Fibroblast of the conjunctiva (primary cell): ENCODE measurements at places on chromosomes 6 and 20.

DNA sequence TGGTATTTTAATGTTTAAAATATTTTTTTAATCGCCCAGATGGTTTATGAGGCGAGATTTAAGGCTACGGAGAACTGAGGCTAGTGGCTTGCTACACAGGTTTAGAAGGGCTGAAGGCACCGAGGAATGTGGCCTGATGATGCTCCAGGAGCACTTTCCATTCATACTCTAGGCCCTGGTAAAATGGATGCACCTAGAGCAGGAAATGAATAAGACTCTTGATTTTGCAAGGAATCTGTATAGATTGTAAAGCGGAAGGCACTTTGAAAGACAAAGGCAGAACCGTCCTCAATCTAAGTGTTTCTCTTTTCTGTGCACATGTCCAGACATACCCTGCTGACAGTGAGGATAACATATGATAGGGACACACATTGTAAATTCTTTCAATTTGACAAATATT is 30.1 kb downstream of the POU3F2 start:
- no peak for DNase-seq

DNA sequence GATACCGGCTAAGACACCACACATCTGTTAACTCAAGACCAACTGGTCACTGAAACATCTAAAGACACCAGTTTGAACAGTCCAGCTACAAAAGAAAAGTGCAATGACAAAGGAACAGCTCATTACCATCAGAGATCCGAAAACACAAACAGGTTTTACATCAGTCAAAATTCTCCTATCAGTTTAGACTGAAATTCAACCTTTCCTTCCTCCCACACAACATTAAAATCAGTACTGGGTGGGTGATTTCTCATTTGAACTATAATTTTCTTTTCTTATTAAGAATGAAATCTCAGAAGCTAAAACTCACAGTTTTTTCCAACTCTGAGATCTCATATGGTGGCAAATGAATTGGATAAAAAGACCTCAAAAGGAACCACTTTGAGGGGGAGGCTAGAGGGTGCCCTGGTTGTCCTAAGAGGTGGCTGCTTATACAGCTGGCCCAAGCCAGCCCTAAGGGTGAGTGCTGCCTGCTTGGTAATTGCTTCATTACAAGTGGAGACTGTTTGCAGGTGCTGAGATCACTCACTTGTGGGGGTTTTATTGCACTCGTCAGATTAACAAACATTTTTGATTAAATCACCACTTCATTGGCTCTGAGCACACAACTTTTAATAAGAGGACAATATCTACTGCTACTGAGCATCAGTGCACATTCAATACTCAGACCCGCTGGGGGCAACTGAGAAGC is 4.3 kb downstream of the CCDC167 start:
- DNase-seq = no peak

GRCh38 chr6:113697632-113698410 is 159.3 kb upstream of the MARCKS start:
- DNase-seq = peak; percentile 43

DNA sequence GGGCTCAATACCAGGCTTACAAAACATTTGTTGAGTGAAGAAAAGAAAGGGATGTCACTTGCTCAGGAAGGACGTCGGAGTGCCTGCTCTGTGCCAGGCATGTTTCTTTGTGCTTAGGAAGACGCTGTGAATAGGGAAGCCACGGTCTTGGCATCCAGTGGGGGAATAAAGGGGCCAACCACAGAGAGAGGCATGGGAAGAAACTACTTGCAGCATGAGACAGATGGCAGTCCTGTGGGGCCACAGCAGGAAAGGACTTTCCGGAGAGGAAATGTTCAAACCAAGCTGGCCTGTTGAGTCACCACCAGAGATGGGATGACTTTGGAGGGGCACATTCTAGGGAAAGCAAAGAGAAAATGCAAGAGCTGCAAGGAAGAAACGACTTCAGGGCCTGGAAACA is 173.2 kb downstream of the CDH26 start:
- no peak for DNase-seq

DNA sequence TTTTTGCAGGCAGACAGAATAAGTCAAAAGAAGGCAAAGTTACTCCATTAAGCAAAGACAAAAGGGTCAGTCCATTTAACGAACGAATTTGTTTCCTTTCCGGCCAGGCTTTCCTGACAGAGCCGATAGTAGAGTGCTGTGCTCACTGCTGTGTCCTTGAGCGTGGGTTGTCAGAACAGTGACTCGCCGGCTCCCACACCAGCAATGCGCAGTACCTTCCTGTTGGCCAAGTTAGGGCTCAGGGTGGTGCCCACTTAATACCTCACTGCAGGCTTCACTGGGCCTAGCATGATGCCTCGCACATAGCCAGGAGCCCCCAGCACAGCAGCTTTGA is 294.7 kb downstream of the FOXC1 start:
- DNase-seq = no peak

DNA sequence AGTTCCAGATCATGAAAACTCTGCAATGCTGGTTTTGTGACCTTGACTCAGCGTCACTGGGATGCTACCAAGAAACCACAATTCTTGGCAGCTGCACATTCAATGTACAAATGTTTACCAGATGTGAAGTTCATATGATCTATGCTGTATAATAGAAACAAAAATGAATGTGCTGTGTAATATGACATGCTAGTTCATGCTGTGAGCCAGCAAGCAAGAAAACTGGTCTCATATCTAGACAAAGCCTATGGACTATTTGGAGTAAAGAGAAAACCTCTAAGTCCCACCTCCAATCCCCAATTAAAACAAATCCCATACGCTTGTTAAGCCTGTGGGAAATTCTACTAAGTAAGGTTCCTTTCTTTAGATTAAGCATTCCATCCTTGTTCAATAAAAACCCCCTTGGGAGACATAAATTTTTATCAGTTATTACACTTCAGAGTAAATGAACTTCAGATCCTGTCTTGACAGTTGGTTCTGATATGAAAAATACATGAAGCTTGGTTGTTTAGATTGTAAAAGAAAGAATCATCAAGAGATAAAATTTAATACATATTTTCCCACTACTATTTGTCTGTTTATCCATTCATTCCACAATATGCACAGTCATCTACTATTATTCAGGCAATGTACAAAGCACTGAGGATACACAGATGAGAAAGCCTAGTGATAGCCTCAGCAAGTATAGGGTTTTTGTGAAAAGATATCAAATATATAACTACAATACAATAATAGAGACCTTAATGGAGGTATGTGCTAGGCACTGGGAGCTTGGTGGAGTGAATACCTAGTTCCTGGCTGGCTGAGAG is 20.1 kb downstream of the COL21A1 start:
- peak; percentile 83 for DNase-seq

DNA sequence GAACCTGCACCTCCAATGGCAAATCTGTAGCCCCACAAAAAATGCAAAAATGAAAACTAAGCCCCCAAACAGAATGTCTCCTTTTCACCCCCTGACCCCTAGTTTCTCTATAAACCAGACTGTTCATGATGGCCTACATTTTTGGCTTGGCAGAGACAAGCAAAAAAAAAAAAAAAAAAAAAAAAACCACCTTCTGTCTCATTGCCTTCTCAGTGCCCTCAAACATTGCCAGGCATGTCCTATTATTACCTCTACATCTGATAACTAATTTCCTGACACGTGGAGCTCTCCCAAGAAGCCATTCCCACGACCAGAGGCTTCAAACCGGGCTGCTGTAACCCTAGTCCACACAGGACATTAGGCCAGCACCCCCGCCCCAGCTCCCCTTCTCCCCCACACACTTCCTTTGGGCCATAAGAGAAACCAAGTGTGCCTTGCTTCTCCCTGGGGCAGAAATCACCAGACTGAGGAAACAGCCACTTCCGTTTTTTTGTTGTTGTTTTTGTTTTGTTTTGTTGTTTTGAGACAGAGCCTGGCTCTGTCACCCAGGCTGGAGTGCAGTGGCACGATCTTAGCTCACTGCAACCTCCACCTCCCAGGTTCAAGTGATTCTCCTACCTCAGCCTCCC is 65.4 kb downstream of the GPR6 start:
- no peak for DNase-seq

GRCh38 chr20:33667676-33668465 is 1.1 kb downstream of the ACTL10 start:
- peak; percentile 63 for DNase-seq

DNA sequence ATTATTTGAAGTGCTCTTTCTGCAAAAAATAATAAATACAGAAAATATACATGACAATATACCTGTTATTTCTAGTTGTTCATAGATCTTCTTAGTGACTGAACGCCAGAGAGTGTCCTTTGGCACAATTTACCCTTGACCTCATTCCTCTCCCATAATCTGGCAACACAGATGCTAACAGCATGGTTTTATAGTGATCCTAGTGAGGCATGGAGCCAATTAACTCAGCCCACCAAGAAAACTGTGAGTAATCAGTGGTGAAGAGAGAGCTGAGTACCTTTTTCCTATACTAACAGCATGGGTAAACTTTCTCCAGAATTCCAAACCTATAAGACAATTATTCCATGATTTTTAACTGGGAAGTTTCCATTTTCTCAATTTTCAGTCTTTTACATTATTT is 61.0 kb downstream of the VGLL2 start:
- DNase-seq = no peak

DNA sequence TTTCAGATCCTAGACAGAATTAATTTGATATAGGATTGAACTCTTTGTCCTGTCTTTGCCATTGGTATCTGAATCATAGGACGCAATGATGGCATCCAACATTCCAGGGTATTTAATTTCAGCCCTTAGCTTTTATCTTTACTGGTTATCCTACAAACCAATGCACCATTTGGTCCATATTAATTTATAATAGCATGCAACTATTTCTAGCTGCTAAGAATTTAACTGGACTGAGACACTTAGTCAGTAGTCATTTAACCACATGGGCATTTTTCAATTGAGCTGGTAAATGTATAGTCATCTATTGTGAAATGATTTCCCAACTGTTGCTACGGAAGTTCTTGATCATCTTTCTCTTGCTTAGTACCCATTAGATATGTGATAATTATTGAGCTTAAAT is 141.1 kb downstream of the CD164 start:
- DNase-seq = peak; percentile 17

GRCh38 chr6:169955731-169956437 is 204.5 kb downstream of the ERMARD start:
- DNase-seq = no peak

GRCh38 chr6:46136831-46137230 is 7.0 kb downstream of the ENPP4 start:
- no peak for DNase-seq

DNA sequence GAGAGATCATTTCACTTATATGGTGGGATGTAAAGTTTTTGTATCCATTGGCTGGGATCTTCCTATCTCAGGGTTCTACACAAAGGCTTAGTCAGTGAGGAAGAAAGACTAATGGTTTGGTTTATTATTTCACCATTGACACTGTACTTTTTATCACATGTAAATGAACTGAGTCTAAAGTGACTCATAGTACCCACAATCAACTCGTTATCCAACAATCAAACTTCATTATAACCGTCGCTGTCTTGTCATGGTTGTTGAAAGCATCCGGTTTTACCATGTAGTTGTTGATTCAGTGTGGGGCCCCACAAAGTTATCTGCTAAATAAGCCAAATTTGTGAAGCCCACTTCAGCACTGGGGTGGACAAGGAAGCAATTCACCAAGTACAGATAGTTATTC is 55.8 kb upstream of the MTRF1L start:
- DNase-seq = no peak

DNA sequence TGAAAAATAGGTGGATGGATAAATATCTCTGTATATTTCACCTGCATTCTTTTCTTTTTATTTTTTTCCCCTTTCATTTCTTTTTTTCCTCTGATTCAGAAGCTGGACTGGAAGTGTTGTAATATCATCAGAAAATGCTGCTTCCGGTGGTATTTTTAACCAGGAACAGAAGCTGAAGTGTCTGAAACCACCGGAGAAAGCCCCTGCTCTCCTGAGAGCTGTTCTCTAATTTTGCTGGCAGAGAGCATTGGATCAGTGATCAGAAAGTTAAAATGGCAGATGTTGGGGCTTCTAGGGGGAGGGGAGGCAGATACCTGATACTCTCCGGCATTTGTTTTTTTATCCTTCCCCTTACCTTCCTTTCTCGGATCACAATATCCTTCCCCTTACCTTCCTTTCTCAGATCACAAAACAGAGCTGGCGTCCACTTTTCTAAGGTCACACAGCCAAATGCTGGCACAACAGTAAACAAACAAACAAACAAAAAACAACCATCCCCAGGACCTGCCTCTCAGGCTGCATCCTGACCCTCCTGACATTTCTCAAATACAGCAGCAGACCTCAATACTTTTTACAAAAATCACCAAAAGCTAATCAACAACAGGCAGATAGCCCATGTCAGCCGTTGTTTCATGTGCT is 143.2 kb upstream of the ZNF217 start:
- no peak for DNase-seq

DNA sequence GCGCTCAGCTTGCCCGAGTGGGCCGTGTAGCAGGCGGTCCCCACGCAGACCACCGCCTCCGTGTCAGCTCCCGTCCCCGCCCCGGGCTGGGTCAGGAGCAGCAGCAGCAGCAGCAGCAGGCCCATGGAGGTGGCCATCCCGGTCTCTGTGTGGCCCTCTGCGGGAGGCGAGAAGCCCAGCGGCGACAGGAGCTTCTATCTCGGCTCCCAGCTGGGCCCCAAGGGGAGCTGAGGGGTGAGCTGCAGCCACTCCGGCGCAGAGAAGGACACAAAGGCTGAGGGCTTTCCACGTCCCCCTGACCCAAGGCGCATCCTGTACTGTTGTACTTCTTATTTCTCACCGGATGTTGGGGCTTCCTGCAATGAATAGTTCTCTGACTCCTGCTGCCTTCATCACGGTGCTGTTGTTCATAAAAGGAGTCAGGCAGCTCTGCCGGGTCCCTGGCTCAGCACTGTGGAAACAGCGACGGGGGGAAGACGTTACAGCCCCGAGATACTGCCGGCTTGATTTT is at the start of gene CD93:
TSS of gene CD93 (minus strand) at position 269 of the 511 bp plus-strand sequence. CDS start at position 137, 132 bp downstream.
- DNase-seq = no peak

GRCh38 chr6:74114428-74114827 is 418.4 kb downstream of the CD109 start:
- DNase-seq = no peak

DNA sequence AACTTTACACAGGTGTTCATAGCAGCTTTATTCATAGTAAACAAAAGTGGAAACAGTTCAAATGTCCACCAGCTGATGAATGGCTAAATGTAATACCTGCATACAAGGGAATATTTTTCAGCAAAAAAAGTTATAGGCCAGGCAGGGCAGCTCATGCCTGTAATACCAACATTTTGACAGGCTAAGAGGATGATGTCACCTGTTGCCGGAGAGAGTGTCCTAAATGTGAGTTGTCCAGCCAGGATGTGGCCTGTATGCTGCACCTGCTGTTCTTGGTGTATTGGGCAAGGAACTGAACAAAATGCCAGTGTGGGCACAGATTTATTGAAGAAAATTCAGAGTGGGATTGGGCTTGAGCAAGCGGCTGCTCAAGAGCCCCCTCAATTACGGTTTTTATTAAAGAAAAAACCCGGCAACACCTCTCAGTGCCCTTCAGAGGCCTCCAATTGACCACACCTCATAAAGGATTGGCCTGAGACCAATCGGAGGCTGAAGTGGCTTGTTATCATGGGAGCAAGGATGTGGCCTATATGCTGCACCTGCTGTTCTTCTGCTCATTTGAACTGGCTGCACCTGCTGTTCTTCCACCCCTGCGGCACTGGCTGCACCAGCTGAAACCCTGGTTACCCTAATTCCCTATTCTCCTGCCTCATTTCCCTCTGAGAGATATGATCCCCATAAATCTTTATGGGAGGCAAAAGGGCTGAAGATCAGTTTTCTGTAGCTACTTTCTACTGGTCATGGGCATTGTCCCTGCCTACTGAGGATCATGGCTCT is 164.3 kb upstream of the PROKR2 start:
- no peak for DNase-seq
